ENCODE measurements at places on chromosomes 3 and 15.
A peak's percentile ranks its signal among the peaks of the same experiment; 100 is the strongest.

GRCh38 chr3:48960841-48961413 lies 29.1 kb upstream of the P4HTM start:
- DNase-seq: no peak

DNA sequence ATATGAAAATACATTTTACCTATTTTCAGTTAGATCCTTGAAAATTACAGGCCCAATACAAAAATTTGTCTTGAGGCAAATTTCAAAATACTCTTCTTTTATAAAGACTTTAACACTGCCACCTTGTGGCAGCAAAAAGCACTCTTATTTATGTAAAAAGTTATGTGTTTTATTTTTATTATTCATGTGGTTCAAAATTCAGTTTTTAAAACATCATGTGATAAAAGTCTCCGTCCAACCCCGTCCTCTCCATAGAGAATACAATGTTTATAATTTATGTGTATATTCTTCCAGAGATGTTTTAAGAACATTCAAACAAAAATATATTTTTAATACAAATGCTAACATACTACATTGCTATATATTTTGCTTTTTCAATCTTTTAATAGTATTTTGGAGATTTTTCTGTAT lies 36.9 kb upstream of the TRIM59 start:
- no peak for DNase-seq

- no peak for DNase-seq
Observed at GRCh38 chr3:186814100-186814499, 7.8 kb upstream of the RFC4 start.

DNA sequence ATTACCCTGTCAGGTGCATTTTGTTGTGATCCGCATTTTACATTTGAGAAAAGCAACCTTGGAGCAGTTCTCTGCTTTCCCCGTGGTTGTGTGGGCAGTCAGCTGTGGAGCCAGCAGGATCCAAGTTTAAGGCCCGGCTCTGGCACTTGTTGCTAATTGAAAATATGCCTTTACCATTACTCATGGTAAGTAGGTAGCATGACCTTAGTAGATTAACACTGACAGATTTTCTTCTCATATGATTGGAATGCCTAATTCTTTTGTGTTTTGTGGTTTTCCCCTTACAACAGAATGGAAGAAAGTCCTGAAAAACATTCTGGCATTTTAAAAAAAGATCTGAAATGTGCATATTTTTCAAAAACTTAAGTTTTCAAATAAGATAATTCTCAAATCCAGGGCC lies 246.5 kb upstream of the LRRN1 start:
- no peak for DNase-seq

DNA sequence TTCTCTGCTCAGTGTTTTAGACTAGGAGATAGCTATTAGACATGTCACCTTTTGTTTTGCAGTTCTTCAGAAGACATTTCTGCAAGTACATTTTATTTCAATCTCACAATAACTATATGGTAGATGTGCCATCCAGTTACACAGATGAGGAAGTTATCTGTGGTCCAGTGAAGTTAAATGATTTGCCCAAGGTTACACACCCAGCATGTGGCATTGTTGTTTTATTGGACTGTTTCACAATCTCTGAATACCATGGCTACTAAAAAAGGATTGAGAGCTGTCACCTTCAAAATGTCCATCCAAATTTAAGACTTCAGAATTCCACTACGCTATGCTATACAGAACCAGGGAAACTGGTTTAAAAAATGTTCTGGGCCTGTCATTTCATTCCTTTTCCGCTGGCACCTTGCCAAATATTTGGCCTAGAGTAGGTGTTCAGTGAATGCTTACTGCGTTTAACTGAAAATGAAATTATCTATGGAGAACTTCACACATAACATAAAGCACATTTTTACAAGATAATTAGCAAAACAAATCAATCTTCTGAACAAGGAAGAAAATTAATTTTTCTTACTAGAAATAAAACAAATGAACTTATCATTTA lies 20.2 kb downstream of the TM6SF1 start:
- no peak for DNase-seq

DNA sequence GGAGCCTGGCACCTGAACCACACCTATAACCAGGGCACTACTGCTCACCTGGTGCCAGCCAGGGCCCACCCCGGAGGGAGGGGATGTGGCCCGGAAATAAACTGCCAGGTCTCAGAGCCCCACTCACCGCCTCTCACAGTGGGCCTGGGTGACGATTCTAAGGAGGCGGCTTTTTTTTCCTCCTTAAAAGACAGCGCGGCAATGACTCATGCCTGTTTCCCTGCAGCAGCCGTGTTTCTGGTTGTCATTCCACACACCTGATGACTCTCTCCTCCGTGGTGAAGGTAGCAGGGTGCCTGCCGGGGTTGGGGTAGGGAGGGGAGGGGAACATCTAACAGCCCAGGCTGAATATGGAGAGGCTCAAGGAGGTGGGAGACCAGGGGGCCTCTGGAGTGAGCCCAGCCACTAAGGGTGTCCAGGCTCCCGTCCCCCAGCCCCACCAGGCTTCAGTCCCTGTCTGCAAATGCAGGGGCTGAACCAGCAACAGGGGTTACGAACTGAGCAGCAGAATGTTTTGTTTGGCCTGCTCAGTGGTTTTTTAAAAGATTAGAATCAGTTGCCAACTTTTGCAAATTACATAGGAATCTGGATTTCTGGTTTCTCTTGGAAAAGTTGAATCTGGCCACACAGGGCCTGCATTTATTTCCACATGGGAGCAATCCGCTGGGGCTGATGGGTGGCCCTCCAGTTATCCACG lies 127.3 kb upstream of the LINGO1 start:
- no peak for DNase-seq

GRCh38 chr3:38618343-38618742 lies 31.1 kb downstream of the SCN5A start:
- no peak for DNase-seq

- DNase-seq: no peak
Observed at GRCh38 chr3:24167429-24167828, 222.3 kb downstream of the NR1D2 start.

DNA sequence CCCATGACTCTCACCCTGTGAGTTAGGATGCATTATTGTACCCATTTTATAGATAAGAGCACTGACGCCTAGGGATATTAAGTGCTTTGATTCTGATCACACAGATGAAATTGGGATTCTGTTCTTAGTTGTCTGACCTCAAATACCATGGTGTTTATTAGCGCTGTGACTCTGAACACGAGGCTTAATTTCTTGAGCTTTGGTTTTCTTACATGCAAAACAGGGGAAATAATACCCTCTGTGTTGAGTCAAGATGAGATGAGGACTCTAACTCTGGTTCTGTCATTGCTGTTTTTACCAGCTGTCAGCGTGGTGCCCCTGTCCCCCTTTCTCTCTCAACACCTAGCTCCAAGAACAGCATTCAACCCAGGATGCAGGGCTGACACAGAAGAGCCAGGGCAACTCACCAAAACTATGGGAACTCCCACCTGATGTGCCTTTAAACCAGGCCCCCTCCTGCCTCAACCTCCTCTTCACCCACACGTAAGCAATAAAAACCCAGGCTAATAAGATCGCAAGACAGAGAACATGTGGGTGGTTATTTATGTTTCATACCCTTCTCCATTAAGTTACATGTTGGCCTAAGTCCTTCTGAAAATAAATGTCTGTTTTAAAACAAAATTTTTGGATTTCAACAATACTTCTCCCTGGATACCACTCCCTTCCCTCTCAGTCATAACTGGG lies 100.1 kb upstream of the SPATA12 start:
- no peak for DNase-seq

- DNase-seq: peak; percentile 40
Observed at GRCh38 chr3:122392868-122393844, 9.2 kb downstream of the FAM162A start.

GRCh38 chr15:38257676-38258075 lies 5.0 kb downstream of the SPRED1 start:
- no peak for DNase-seq

DNA sequence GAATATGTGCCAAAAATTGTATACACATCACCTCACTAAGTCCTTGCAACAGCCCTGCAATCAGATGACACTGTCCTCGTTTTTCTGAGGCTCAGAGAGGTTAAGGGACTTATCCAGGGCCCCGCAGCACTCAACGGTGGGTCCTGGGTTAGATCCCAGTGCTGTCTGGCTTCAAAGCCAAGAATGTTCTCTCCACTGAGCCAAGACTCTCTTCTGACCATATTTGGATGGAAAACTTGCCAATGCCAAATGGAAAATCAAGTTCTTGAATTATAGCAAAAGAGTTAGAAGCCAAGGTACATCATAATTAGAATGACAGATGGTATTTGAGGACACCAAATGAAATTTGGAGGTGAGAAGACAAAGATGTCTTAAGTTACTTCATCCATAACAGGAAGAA lies 75.9 kb downstream of the NCEH1 start:
- DNase-seq: no peak

DNA sequence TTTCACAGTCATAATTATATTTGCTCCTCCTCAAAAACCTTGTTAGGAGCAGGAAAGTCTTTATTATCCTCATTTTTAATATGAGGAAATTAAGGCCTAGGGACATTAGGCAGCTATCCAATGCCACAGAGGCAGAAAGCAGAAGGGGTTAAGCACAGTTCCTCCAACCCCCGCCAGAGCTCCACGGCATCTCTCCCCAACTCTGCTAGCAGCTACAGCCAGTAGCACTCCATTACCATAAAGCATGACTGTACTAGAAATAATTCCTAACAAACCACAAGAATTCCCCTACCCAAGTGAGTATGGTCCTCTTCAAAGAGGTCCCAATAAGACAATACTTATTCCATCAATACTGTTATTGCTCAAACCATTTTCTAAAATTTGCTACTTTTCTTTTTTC lies 9.8 kb downstream of the HEG1 start:
- no peak for DNase-seq

GRCh38 chr3:172647823-172648222 lies 63.0 kb downstream of the NCEH1 start:
- no peak for DNase-seq

DNA sequence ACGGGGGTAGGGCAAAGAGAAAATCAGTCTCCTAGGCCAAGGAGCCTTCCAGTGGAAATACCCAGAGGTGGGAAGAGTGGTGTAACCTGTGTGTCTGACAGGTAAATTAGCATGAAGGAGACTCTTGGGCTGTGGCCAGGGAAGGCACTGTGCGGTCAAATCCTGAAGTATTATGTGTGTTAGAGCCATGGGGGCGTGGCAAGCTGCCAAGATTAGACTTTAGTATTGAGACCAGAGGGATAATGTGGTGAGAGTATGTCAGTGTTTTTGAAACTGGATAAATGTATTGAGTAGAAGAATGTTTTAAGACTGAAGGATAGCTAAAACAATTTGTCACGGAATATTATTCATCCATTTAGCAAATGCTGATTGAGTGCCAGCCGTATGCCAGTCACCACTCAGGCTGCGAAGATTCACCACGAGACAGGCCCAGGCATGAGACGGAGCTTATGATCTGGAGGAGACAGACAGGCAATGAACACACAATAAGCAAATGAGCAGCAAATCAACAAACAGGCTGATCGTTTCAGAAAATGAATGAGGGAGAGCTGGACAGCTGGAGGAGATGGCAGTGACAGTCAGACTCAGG lies 445.9 kb downstream of the MCTP2 start:
- no peak for DNase-seq

GRCh38 chr3:133197619-133198018 lies 159.4 kb downstream of the TMEM108 start:
- DNase-seq: no peak

GRCh38 chr3:95476534-95476933 lies 1337.9 kb upstream of the EPHA6 start:
- DNase-seq: no peak

DNA sequence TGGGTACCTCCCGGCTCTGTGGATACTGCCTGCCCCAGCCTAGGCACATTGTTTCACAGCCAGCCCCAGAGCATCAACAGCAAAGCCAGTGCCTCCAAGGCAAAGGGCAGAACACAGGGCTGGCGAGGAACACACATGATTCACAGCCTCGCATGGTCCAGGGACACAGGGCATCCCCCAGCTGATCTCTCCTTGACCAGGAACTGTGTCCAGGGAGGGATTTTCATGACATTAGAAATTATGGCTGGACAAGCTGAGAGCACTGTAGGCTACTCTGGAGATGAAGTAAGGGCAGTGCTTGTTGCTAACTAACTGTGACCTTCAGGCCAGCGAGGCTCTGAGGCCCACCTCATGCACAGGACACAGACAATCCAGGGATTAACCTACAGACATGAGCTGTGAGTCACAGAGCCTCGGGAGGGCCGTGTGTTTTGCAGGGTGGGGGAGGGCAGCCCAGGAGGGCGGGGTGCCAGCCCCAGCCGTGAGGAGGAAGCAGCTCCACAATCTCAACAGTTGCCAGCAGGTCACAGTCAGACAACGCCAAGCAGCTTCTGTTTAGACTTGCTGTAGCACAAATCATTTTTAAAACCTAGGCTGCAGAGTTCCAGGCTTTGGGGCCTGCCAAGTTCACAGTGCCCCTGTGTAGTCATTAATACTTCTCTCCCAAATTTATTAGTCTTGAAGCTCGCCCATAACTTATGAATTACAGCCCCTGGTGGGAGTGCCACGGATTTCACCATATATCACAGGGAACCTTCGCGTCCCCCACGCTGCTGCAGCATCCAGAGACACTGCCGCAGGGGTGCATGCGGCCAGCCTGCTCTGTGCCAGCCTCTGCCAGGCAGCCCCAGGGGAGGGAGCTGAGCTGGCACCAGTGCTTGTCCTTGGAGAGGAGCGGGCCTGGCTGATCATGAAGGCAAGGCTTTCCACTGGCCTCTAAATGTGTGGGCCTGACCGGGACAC lies 114.7 kb downstream of the ETFA start:
- DNase-seq: peak; percentile 66

GRCh38 chr3:37217098-37217849 lies 42.9 kb upstream of the LRRFIP2 start:
- DNase-seq: no peak

GRCh38 chr15:69421498-69421897 lies 7.3 kb downstream of the KIF23 start:
- no peak for DNase-seq

- DNase-seq: no peak
Observed at GRCh38 chr15:41838400-41838897, at the start of gene PLA2G4B. Gene PLA2G4B (plus strand): TSS chr15:41838847. CDS start chr15:41838914, 67 bp downstream.

- peak; percentile 51 for DNase-seq
Observed at GRCh38 chr3:42031808-42032480, 59.2 kb upstream of the TRAK1 start.

GRCh38 chr3:45612918-45613602 lies 18.5 kb downstream of the LIMD1 start:
- no peak for DNase-seq

GRCh38 chr3:183244981-183245476 lies 8.0 kb upstream of the B3GNT5 start:
- no peak for DNase-seq

- no peak for DNase-seq
Observed at GRCh38 chr3:130974201-130974600, 52.4 kb downstream of the ASTE1 start.

DNA sequence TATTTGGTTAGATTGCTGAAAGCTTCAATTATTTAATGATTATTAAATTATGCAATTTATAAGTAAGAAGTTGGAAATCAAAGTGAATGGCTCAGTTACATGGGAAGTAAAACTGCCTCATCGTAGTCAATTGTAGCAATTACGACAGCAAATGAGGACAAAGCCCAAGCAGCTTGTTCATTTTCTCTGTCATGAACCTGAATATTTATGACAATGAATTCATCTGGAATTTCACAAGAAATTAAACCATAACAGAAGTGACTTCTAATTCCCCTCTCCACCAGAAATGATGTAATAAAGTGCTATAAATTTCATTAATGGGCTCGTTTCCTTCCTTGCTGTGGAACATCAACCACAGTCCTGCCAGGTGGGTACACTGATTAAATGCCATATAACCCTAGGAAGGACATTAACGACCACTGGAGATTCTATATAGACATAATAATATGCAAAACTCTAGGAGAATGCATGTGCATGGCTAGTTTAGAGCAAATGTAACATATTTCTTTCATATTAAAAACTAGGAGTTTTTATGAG lies 273.8 kb upstream of the DCBLD2 start:
- DNase-seq: no peak

GRCh38 chr15:60584355-60584998 lies 105.5 kb upstream of the ICE2 start:
- no peak for DNase-seq
